LHCN-M2 (cell line): ENCODE measurements at places on chromosomes 1 and 21. TPM values are rescaled to one million over a fixed set of nuclear protein-coding genes. Genes with fewer than 3 reads are reported as not detected.

HAO2 gene
- total RNA-seq = not detected in 2 replicates

HEATR1 gene
- total RNA-seq = 34.3 and 39.1 TPM in 2 replicates

LENEP gene
- not detected in 2 replicates for total RNA-seq

CD84 gene
- not detected in 2 replicates for total RNA-seq

SPRR2G gene
- total RNA-seq = not detected in 2 replicates

PADI2 gene
- 0.38 and 0.86 TPM in 2 replicates for total RNA-seq

SSX2IP gene
- total RNA-seq = 24.7 and 26.9 TPM in 2 replicates

KCNJ6 gene
- 12.9 and 18.9 TPM in 2 replicates for total RNA-seq

CFHR4 gene
- total RNA-seq = not detected in 2 replicates

EFCAB7 gene
- 3.6 and 5.6 TPM in 2 replicates for total RNA-seq

PBX1 gene
- 1.9 and 3.6 TPM in 2 replicates for total RNA-seq

DDX59 gene
- total RNA-seq = 15.8 and 21.2 TPM in 2 replicates

TSTD1 gene
- total RNA-seq = 14.7 and 27.3 TPM in 2 replicates

NBPF19 gene
- total RNA-seq = 11.1 and 15.4 TPM in 2 replicates

GCSAML gene
- not detected in 2 replicates for total RNA-seq

PLEKHN1 gene
- total RNA-seq = 0.19 and 0.40 TPM in 2 replicates

PAX7 gene
- total RNA-seq = not detected in 2 replicates

U2AF1 gene
- total RNA-seq = 25.9 and 32.1 TPM in 2 replicates

HMGCS2 gene
- total RNA-seq = not detected in 2 replicates

DCDC2B gene
- not detected in 2 replicates for total RNA-seq

TEX38 gene
- 0.17 TPM in 1 of 2 replicates, not detected in the other for total RNA-seq

EXTL1 gene
- total RNA-seq = 1.0 and 1.2 TPM in 2 replicates

HHAT gene
- 24.6 and 28.1 TPM in 2 replicates for total RNA-seq

LAD1 gene
- 0.64 and 2.2 TPM in 2 replicates for total RNA-seq

RBM11 gene
- total RNA-seq = not detected in 2 replicates

C2CD2 gene
- 13.5 and 22.2 TPM in 2 replicates for total RNA-seq

ARHGAP29 gene
- total RNA-seq = 17.9 and 18.1 TPM in 2 replicates

CACNA1S gene
- 0.17 TPM in 1 of 2 replicates, not detected in the other for total RNA-seq

CRYBG2 gene
- not detected in 2 replicates for total RNA-seq

CLIC6 gene
- total RNA-seq = not detected in 2 replicates

C1orf115 gene
- total RNA-seq = under 0.01 and 0.11 TPM in 2 replicates

SUMO3 gene
- 125 and 129 TPM in 2 replicates for total RNA-seq

TCP10L gene
- total RNA-seq = not detected in 2 replicates

NR5A2 gene
- total RNA-seq = not detected in 2 replicates

ECM1 gene
- 108 and 129 TPM in 2 replicates for total RNA-seq

CAPN8 gene
- total RNA-seq = not detected in 2 replicates

TMEM240 gene
- 0.63 and 0.83 TPM in 2 replicates for total RNA-seq

CLK2 gene
- 23.7 and 26.9 TPM in 2 replicates for total RNA-seq

CFAP107 gene
- total RNA-seq = not detected in 2 replicates

FALEC gene
- not detected in 2 replicates for total RNA-seq

ITSN1 gene
- 18.9 and 35.2 TPM in 2 replicates for total RNA-seq

NBPF26 gene
- total RNA-seq = 31.9 and 37.0 TPM in 2 replicates

CACHD1 gene
- under 0.01 TPM in 1 of 2 replicates, not detected in the other for total RNA-seq

CR1 gene
- not detected in 2 replicates for total RNA-seq

RXRG gene
- total RNA-seq = not detected in 2 replicates

AGT gene
- 0.19 and 1.4 TPM in 2 replicates for total RNA-seq

HHIPL2 gene
- total RNA-seq = 1.4 and 1.9 TPM in 2 replicates

HRNR gene
- not detected in 2 replicates for total RNA-seq

TCEA3 gene
- total RNA-seq = 1.5 TPM in 2 replicates

PGLYRP3 gene
- total RNA-seq = not detected in 2 replicates

ASCL5 gene
- not detected in 2 replicates for total RNA-seq

INSRR gene
- not detected in 2 replicates for total RNA-seq

SPRR2A gene
- total RNA-seq = not detected in 2 replicates

RGS16 gene
- total RNA-seq = 0.06 TPM in 1 of 2 replicates, not detected in the other

PTP4A2 gene
- total RNA-seq = 266 and 303 TPM in 2 replicates
